Activated T-cell treated with anti-CD3 and anti-CD28 coated beads, Interleukin-2, amount 50 U/mL, for 4 hours (primary cell): ENCODE measurements at places on chromosomes 6 and 20. TPM values are rescaled to one million over a fixed set of nuclear protein-coding genes. Genes with fewer than 3 reads are reported as not detected.

DNA sequence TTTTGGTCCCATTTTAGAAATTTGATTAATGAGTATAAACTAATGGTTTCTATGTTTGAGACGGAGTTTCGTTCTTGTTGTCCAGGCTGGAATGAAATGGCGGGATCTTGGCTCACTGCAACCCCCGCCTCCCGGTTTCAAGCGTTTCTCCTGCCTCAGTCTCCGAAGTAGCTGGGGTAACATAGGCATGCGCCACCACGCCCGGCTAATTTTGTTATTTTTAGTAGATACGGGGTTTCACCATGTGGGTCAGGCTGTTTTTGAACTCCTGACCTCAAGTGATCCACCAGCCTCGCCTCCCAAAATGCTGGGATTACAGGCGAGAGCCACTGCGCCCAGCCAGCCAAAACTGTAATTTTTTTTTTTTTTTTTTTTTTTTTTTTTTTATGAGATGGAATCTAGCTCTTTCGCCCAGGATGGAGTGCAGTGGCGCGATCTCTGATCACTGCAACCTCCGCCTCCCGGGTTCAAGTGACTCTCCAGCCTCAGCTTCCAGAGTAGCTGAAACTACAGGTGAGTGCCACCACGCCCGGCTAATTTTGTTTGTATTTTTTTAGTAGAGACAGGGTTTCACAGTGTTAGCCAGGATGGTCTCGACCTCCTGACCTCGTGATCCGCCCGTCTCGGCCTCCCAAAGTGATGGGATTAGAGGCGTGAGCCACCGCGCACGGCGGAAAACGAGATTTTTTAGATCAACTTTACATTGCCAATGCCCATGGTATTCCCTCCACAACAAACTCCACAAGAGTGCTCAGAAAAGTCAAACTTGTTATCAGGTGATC is 127.8 kb downstream of the HFE start:
- no peak for DNase-seq

- no peak for DNase-seq
Measured at GRCh38 chr6:129022011-129022553, 139.1 kb downstream of the LAMA2 start.

DNA sequence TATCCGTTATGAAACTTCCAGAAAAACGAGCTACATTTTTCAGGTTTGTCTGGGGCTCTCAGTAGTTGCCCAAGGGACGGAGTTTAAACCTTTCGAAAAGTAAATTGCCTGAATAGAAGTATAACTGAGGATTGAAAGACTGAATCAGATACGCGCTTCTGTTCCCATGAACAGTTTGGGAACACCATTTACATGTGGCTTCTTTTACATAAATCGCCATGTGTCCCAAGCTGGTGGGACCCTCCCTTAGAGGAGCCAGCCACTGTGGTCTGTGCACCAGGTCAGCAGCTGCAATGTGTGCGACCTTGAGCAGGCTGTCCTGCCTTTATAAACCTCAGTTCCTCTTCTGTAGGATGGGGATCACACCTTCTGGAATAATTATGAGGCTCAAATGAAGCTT is 11.0 kb downstream of the ENTPD6 start:
- DNase-seq = no peak

GRCh38 chr20:56636716-56637115 is 7.6 kb downstream of the TFAP2C start:
- no peak for DNase-seq

DNA sequence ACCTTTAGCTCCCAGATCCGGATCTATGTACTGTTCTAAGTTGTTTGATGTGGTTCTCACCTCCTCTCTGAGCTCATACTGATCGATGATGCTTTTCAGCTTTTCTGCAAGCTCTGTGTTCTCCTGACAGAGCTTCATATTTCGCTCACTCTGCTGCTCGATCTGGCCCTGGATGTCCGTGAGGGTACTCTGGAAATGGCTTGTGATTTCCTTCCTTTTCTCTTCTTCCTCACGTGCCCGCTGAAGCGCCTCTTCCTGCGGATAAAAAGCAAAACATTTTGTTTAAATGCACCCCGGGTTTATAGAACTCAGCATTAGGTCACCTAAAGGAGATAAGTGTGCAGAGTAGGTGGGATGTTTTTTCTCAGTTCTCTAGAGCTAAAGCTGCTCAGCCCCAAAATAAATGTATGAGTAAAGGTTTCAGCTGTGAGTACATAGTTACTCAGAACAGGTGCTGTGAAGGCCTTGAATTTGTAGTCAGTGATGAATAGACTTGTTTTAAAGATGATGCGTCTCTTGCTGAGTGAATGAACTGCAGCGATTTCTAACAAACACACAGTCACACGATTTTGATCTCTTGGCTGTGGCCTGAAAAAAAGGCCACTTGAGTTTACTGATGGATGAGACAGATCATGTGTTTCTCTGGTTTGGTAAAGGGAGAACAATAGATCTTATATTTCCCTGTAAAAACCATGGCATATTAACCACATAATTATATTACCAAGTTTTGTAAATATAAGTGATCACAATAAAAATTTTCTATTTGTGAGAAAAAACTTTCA is 29.1 kb downstream of the TXLNB start:
- DNase-seq = no peak

GRCh38 chr6:82616386-82617028 is 252.9 kb downstream of the TPBG start:
- DNase-seq = no peak

The SLC44A4 gene
- total RNA-seq = 0.20 TPM

The FRK gene
- 0.03 TPM for total RNA-seq

The MRPS26 gene
- total RNA-seq = 148 TPM

The POLR1H gene
- 84.8 TPM for total RNA-seq
